ENCODE measurements at places on chromosomes 16 and 17.

DNA sequence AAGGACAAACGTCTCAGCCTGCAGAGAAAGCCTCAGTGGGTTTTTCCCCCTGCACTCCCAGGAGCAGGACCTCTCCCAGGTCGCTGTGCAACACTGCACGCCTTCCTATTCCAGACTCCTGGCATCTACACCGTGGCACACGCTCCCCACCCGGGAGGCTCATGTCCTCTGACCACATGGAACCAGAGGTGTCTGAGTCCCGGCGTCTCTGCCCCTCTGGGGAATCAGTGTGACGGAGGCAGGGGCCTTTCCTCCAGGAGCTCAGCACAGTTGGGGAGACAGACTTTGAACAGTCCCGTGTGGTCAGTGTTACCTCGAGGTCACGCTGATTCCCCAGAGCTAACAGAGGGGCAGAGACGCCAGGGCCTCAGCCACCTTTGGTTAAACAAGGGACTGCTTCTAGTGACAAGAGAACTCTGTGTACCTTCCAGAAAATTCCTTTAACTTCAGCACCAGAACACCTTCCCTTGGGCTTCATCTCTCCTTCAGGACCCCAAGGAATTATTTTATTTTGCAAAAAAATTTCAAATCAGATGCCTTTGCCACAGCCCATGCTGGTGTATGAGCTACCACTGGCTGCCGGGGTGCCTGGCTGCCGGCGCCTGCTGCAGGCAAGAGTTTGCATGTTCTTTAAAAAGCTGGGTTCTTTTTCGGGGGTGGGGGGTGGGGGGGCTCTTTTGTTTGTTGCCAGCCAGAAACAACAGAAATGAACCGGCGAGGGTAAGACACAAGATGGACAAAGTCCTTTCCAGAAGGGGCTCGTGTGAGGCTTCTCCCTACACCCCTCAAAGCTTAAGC, 6.6 kb downstream of the CANT1 start:
- DNase-seq = no peak

DNA sequence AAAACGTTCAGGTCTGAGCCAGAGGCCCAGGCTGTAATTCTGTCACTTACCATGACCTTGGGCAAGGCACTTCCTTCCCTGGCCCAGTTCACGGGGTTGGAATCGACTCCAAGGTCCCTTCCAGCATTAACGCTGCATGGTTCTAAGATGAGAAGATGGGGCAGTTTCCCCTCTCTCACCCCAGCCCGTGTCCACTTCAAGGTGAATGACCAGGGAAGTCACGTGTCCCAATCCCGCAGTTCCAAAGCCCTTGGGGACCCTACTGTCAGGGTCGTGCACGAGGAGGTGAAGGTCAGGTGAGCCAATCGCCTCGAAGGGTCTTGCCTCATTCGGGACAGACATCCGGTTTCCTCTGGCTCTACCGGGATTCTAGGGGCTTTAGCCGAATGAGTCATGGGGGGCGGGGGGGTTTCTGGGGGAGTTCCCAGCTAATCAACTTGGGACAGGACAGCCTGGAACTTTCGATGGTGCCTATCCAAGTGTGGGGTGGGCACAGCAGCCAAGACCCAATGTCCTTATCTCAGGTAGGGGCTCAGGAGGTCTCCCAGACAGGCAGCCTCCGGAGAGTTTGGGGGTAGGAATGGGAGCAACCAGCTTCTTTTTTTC, 762 bp upstream of the CSF3 start:
- DNase-seq = no peak

GRCh38 chr17:13753154-13753553, 151.4 kb upstream of the HS3ST3A1 start:
- no peak for DNase-seq

- peak; percentile 20 for DNase-seq
Observed at GRCh38 chr16:79587897-79588296, 12.6 kb downstream of the MAF start.
